Upper lobe of left lung (tissue), 6 donors: ENCODE measurements at places on chromosomes 3 and 15. TPM values are rescaled to one million over a fixed set of nuclear protein-coding genes. Genes with fewer than 3 reads are reported as not detected.

DNA sequence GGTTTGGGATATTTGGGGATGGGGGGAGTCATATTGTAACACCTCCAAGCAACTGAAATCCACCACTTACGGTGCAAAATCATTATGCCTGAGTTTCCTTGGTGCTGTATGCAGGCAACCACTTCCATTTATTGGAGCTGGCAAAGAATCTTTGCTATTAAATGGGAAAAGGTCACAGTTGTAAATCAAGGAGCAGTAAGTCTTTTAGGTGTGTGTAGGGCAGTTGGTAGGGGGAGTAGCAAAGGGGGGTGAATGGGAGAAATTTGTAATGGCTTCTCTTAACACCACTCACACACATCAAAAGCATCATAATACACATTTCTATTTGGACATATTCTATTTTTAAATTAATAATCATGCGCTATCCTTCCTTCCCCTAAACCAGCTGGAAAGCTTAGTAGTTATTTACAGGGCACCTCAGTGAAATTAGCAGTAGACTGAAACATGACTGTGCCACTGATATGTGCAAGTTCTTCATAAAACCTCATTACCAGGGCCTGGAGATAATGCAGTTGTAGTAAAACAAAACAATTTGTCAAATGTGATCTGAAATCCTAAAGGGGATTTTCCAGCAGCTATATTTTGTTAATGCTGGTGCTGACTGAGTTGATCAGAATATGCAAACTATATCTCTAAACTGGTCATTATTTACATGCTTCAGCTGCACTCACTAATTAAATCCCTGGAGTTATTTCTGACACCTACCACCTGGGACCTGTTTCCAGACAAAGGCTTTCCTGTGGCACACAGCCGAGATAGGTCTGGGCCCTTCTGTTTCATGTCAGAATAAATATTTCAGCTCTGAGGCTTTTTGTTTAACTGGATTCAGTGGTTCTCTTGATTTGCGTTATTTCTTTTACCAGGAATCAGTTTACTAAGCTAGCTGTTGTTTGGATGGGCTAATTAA is 90.1 kb downstream of the B3GALNT1 start:
- no peak for DNase-seq
- no peaks in the 10 kb centered on the region for H3K36me3 ChIP-seq
- H3K4me3 ChIP-seq = no peak overlapping the region
- H3K27ac ChIP-seq = no peak overlapping the region

DNA sequence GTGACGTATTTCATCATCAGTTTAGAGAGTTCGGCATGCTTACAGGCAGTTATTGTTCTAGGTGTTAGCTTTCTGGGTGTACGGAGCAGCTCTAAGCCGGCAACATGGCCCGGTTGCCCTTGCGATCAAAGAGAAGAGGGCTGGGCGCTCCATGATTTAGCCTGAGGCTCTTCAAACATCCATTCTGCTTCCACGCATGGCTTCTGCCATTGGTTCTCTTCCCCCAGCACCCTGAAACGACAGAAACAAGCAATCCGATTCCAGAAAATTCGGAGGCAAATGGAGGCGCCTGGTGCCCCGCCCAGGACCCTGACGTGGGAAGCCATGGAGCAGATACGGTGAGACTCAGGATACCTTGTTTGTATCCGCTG is 574 bp downstream of the NGRN start:
- H3K4me3 ChIP-seq = peak overlapping the region; percentile 76
- peak overlapping the region; percentile 95 for H3K27ac ChIP-seq
- peak; percentile 53 for DNase-seq

- H3K36me3 ChIP-seq = no peaks in the 10 kb centered on the region
- no peaks in the 10 kb centered on the region for H3K27me3 ChIP-seq
- H3K4me3 ChIP-seq = no peak overlapping the region
- no peak overlapping the region for H3K27ac ChIP-seq
- DNase-seq = no peak
- no peaks in the 10 kb centered on the region for H3K4me1 ChIP-seq
Observed at GRCh38 chr3:192249516-192249915, 477.8 kb downstream of the FGF12 start.

- peaks cover 10% of the 10 kb centered on the region for H3K4me1 ChIP-seq
- H3K4me3 ChIP-seq = no peak overlapping the region
- DNase-seq = no peak
- H3K27me3 ChIP-seq = no peaks in the 10 kb centered on the region
- H3K27ac ChIP-seq = no peak overlapping the region
Observed at GRCh38 chr15:64742385-64742784, 33.0 kb downstream of the RBPMS2 start.

- no peak overlapping the region for H3K4me3 ChIP-seq
- no peak for DNase-seq
- no peaks in the 10 kb centered on the region for H3K36me3 ChIP-seq
- H3K27ac ChIP-seq = no peak overlapping the region
- no peaks in the 10 kb centered on the region for H3K4me1 ChIP-seq
Observed at GRCh38 chr15:38530113-38530512, 34.5 kb downstream of the RASGRP1 start.

DNA sequence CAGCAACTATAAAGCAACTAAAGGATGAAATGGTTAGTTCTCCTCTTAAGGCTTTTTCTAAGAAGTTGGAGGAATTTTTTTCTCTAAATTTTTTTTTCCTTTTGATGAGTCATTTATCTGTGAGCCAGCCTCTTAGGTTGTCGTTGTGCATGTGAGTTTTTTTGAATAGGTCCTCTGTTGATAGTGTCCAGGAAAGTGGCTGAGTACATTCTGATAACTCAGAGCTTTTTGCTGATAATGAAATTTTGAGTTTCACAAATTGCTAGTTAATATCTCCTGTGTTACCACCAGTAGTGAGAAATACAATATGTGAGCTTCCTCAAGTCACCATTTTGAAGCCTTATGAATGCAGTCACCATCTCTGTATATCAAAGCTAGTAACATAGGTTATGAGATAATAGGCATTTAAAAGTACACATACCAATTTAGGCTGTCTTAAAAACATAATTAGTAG is 7.1 kb upstream of the LXN start:
- no peak for DNase-seq
- H3K4me3 ChIP-seq = no peak overlapping the region
- no peak overlapping the region for H3K27ac ChIP-seq
- no peaks in the 10 kb centered on the region for H3K27me3 ChIP-seq

DNA sequence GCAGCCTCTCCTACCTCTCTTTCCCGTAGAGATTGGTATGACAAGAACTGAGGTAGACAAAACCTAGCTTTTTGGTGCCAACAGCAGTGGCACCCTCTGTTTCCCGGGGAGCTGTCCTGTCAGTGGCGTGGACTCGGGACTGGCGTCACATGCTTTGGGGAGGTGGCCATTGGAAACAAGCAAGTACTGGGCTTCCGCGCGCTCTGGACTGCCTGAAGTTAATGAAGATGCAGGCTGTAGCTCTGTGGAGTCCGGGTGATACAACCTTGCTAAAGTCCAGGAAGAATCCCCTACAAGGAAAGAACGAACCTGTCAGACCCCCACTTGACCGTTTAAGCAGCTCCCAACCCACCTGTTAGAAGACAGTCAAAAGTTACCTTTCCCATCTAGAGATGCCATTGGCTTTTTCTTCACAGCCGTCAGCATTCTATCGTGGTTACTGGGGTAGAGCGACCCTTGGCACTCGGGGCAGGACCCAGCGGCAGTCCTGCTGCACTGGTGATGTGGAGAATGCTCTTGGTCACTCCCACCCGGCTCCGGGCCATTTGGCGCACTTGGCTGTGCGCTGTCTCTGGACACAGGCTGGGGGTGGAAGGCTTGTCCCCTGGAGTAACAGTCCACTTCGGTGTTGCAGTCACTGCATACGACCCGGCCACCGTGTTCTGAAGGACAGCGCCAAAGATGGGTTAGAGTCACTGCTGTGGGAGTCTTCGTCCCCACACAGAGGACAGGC is 120.5 kb downstream of the LRIG1 start:
- no peaks in the 10 kb centered on the region for H3K4me1 ChIP-seq
- no peaks in the 10 kb centered on the region for H3K27me3 ChIP-seq
- no peak overlapping the region for H3K4me3 ChIP-seq
- no peak for DNase-seq
- no peak overlapping the region for H3K27ac ChIP-seq

- H3K36me3 ChIP-seq = no peaks in the 10 kb centered on the region
- H3K27ac ChIP-seq = no peak overlapping the region
- H3K4me3 ChIP-seq = no peak overlapping the region
Observed at GRCh38 chr3:77303955-77304699, 264.2 kb downstream of the ROBO2 start.

Gene CTXN2
- not detected for total RNA-seq

Gene SLC22A13
- 0.61 TPM for total RNA-seq

Gene FAM107A
- total RNA-seq = 49.1 TPM

Gene ZDHHC23
- total RNA-seq = 10.6 TPM

Gene ATP11B
- 102 TPM for total RNA-seq

Gene PLA1A
- total RNA-seq = 18.5 TPM
